Fibroblast of skin of scalp (primary cell): ENCODE measurements at places on chromosomes 6 and 20.
A peak's percentile ranks its signal among the peaks of the same experiment; 100 is the strongest.

- peak; percentile 73 for DNase-seq
Observed at GRCh38 chr6:116561377-116562018, 7.9 kb downstream of the CALHM4 start.

DNA sequence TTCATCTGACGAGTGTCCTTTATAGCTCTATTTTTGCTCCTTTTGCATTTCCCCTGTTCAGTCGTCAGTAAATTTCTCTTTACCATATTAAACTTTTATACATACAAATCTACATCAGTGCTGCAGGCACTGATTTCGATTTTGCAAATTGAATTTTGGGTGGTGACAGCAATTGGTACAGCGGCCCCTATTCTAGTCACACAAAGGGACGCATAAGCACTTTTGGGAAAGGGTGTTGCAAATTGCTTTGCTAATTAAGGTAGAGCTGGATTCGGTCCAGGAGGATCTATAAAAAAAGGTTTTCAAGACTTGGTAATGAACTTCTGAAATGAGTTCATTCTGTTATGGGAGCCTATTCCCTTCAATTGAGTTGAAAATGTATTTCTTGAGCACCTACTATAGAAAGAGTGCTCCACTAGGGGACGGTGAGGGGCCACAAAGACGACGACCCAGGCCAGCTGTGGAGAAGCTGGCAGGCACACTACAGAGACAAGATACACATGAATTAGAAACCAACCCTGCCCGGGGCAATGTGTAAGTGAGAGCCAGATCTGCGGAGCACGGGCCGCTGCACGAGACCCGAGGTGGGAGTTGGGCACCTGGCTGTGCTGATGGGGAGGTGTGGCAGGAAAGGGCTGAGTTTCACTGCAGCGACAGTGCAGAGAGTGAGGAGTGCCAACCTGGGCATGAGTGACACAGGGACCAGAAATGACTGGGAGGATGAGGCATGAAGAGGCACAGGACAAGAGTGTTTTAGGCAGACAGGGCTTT, 5.4 kb downstream of the UQCC2 start:
- no peak for DNase-seq

- DNase-seq: peak; percentile 46
Observed at GRCh38 chr6:227074-227782, 65.1 kb upstream of the DUSP22 start.

DNA sequence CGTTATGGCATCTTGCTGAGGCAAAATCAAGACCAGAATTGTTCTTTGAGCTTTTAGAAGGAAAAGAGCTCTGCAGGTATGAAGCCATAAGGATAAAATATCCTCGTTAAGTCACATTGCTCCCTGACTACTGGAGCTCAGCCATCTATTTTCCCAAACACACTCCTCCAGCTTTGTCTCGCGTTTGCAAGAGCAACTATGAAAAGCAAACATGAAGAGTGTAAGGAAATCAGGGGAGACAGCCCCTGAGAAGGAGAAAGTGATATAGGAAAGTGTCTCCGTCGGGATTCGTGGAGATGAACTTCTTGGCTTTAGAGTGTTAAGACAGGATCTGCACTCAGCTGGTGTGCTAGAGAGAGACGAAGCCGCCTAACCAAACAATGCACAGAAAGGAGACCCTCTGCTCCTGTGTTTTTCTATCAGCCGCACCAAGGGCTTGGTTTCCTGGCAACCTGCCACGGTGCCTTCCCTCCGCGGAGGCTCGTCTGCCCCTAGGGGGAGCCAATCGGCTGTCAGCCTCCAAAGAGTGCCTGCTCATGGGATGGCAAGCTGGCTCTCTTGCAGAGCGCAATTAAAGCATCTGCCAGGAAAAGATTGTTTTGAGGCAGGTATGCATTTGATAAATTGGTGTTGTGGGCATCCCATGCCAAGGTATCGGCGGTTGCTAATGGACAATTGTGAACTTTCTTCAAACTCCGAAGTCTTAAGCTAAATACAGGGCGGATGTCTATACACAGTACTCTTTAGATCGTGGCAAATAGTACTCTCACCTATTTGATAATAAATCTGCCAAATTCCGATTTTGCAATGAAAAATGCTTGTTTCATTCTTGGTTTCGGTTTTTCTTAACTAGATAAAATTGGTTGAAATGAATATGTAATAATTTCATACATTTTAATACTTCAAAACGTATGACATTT, 603.2 kb downstream of the RNF144B start:
- DNase-seq: peak; percentile 69

DNA sequence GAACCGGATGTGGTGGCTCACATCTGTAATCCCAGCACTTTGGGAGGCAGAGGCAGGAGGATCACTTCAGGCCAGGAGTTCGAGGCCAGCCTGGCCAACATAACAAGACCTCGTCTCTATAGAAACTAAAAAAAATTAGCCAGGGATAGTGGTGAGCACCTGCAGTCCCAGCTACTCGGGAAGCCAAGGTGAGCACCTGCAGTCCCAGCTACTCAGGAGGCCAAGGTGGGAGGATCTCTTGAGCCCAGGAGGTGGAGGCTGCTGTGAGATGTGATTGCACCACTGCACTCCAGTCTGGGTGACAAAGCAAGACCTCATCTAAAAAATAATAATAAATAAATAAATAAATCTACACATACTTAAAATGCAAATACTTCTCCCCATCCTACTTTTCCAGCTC, 55.2 kb upstream of the TTPAL start:
- DNase-seq: no peak

- no peak for DNase-seq
Observed at GRCh38 chr6:125200941-125201340, 47.4 kb downstream of the TPD52L1 start.

- no peak for DNase-seq
Observed at GRCh38 chr6:46015119-46015968, at the start of gene CLIC5. Gene CLIC5, minus strand, starts transcription at chr6:46015860. Its CDS starts 318 bp downstream, at chr6:46015542.

DNA sequence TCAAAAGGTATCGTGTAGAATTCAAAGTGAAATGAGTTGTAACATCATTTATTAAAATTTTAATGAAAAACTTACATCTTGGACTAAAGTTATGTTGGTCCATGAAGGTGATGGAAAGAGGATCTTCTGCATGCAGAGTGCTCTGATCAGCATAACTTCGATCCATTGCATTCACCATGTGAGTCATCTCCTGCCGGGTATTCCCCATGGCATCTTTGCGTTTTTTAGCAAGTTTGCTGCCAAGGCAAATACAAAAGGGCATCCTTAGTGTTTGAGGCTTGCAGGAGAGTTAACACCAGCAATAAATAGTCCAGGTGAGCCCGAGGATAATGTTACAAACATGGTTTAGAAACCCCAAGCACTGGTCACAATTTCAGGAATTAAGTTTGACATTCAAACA, 104.2 kb upstream of the THEMIS start:
- peak; percentile 23 for DNase-seq

GRCh38 chr6:146857980-146858347, 259.2 kb downstream of the ADGB start:
- peak; percentile 27 for DNase-seq

DNA sequence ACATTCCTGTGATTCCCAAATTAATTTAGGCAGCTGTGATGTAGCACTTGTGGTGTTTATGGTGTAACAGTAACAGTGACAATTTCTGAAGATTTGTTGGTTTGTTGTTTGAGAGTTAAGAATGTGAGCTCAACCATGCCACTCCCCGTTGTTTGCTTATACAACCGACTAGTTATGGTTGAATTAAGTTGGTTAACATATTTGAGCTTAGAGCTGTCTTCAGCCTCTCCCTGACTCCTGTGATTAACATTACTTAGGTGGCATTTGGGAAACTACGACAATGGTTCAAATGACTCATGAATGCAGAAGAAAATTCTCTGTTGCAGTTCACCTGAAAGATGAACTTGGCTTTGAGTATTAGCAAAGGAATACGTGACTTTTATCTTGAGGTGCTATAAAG, 35.9 kb upstream of the PRL start:
- DNase-seq: peak; percentile 27

GRCh38 chr6:79467716-79468115, 69.5 kb downstream of the LCA5 start:
- no peak for DNase-seq

- DNase-seq: peak; percentile 94
Observed at GRCh38 chr6:149031859-149032598, 285.2 kb downstream of the UST start.

DNA sequence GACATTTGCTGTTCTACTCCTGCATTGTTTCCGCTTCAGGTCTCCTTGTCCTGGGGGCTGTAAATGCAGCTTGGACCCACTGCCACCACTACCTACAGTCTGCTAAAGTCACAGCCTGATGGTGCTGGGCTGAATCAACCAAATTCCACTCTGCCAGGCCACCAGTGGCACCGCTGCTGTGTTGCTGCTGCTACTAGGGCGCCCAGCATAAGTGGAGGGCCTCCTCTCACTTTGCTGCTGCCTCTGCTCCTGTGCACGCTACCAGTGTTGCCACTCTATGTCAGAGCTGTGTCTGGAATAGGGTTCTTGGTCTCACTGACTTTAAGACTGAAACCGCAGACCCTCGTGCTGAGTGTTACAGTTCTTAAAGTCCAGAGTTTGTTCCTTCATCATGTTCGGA, 1.4 kb upstream of the SSR1 start:
- no peak for DNase-seq

- DNase-seq: no peak
Observed at GRCh38 chr6:19100752-19101151, 713.6 kb downstream of the RNF144B start.

DNA sequence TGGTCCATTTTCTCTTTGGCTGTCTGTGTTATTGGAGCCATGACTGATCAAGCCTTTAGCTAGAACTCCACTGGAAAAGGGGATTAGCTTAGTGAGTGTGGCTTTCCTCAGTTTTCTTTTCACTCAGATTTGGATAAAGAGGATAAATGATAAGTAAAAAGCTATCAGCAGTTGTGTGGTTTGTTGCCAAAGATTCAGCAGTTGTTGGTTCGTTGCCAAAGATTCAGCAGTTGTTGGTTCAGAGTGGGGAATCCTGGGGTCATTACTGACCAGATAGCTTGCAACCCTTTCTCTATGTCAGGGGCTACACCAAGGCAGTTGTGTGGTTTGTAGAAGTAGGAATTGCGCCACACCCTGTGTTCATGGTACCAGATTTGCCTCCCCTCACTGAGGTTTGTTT, 107.7 kb upstream of the SCP2D1 start:
- DNase-seq: peak; percentile 45

DNA sequence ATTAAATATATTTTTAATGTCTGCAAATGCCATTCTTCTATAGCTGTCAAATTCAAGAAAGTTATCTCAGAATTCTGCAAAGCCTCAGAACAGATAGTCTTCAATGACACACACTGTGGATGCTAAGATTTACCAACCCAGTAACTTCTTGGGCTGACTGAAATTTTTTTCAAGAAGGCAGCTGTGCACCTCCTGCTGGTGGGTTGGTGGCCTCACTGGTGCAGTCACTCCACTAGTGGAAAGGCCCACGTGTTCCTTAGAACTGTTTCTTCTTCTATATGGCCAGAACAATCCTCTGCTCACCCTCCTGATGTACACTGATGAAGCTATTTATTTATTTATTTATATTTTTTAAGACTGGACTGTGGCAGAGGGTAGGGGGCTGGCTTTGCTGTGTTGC, 28.1 kb upstream of the MTCL3 start:
- DNase-seq: no peak

DNA sequence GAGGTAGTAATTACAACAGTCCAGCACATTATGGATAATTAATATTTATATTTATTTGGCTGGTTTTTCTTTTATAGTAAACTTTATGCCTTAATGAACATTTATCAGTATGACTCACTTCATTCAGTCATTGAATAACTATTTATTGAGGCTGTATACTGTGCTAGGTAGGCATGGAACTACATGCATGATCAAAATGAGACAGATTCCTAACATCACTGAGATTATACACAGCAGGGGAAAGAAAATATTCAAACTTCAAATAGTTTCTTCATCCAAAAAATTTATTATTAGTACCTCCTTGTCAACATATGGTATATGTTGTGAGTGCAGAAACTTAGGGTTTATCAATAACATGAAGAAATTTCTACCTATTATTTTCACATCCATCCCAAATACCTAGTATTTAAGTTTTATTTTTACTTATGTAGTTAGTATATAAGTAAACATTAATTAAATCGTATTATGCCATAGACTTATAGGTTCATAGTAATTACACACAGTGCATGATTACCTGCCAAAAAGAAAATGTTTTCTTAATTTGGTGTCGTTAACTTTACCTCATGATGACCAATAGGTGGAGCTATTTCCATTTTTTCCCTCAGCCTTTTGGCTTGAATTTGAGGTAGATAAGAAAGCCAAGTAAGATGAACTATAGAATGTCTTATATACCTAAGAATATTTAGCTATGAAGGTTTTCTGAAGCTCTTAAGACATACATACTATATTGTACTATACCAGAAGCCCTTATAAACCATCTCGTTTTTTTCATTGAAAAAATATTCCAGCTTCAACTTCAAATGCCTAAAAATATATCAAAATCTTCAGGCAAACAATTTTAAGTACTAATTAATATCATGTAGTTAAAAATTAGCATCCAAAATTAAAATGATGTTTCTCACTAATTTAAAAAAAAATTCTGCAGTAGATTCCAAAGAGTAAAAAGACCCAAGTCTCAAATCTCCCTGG, 12.5 kb upstream of the TMEM30A start:
- peak; percentile 72 for DNase-seq

- no peak for DNase-seq
Observed at GRCh38 chr6:48136856-48137255, 25.9 kb upstream of the PTCHD4 start.

GRCh38 chr6:170449835-170450753, 103.0 kb downstream of the PSMB1 start:
- no peak for DNase-seq

DNA sequence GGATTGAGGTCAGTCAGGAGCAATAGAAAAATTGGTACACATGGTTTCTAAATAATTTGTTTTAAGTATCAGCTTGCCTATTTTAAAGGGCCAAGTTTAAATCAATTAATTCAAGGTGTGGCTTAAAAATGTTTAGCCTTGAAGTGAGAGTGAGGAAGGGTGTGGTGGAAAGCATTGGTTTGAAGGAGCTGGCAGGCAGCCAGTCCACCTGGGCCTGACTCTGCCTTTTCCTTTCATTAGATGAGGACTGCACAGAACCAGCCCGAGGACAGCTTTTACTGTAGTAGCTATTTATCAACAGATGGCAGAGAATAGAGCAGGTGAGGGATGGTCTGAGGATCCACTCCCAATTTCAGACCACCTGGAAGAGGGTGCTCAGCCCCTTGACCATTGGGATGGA, 42.4 kb downstream of the DHX35 start:
- DNase-seq: no peak
